ENCODE measurements at places on chromosomes 4 and X. TPM values are rescaled to one million over a fixed set of nuclear protein-coding genes. Genes with fewer than 3 reads are reported as not detected.

DNA sequence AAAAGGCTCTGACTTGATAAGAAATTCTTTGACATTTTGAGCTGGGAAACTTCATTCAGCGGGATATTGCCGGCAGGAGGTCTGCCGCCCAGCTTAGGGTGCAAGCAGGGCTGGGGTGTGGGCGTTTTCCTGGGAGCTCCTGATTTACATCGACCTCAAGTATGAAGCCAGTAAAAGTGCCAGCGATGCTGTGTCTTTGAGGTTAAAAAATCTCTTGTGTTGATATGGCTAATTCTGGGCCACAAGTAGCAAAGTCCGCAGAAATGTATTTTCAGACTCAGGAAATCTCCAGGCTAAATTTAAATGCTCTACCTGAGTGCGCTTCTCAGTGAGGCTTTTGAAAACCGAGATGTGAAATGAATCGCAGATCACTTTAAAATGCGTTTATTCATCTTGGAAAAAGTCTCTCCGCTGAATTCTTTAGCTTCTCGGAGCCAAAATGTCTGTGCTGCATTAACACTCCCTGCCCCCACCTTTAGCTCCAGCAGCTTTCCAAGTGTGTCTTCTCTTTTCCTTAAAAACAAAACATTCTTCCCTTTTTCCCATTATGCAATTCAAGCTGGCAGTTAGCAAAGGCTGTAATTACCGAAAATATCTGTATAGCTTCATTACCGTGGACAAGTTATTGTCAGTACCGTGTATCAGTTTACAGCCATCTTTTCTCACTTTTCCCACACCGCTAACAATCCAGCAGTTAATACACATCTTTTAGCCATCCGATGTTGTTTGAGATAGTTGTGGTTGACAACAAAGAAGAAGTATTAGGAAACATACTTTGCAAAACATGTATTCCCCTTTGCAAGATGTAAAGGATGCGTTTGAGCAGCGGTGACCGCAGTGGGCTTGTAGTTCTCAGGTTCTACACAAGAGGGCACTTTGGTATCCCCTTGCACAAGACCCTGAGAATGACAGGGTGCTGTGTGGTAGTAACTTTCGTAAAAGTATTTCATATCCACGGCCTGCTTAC lies 136.0 kb upstream of the STX18 start:
- DNase-seq = peak; percentile 27

DNA sequence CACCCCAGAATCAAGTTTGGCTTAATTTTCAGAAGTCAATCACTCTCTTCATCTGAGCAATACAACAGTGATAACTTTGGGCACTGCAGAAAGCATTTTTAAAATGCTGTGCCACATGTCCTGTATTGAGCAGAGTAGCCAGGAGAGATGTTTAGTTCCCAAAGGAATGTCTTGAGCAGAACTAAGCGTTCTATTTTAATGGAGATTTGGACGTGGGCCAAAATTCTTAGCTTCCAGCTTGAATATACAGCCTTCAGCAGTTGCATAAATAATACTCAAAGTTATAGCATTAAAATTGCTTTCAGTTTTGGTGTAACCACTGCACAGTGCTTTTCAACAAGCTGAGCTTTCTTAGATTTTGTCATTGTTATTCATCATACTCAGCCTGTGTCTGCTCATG lies 679.2 kb downstream of the NLGN4X start:
- no peak for DNase-seq

DNA sequence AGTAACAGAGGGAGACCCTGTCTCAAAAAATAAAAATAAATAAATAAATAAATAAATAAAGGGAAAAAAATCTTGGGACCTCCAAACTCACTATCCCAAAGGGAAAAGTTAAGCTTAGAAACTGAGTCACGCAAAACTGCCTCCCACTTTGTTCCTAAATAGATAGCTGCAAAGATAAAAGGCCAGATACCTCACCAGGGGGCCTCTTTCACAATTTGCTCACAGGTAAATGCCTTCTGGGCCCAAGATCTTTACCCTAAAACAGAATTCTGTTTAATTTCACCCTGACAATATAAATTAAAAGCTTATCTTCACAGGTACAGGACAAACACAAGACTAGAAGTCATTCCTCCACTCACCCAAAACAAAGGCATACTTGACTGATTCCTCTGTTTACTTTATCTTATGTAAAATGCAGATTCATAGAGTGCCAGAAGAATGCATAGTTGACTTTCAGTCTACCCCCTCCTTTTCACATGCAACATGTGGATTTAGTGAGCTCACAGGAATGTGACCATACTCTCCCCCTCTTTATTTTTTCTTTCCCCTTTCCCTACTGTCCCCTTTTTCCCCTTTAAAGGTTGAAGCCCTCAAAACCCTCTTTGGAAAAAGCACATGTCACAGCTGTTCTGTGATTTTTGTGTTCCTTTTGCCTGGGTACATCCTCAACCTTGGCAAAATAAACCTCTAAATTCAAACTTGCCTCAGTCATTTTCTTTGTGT lies 23.4 kb downstream of the ELF2 start:
- no peak for DNase-seq

DNA sequence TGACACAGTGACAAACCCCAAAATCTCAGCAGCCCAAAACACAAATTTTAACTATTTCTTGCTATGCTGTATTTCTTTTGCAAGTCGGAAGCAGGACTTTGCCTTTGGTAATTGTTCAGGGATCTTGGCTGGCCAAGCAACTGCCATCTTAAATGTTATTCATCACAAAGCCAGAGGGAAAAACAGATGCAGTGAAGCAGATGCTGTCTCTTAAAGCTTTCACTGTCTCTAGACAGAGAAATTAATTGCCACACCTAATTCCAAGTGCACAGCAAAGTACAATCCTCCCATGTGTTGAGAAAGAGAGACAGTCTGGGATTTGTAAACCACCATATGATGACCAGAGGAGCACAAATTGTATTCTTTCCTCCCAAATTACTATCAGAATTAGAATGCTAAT lies 30.0 kb upstream of the GALNT7 start:
- DNase-seq = no peak

DNA sequence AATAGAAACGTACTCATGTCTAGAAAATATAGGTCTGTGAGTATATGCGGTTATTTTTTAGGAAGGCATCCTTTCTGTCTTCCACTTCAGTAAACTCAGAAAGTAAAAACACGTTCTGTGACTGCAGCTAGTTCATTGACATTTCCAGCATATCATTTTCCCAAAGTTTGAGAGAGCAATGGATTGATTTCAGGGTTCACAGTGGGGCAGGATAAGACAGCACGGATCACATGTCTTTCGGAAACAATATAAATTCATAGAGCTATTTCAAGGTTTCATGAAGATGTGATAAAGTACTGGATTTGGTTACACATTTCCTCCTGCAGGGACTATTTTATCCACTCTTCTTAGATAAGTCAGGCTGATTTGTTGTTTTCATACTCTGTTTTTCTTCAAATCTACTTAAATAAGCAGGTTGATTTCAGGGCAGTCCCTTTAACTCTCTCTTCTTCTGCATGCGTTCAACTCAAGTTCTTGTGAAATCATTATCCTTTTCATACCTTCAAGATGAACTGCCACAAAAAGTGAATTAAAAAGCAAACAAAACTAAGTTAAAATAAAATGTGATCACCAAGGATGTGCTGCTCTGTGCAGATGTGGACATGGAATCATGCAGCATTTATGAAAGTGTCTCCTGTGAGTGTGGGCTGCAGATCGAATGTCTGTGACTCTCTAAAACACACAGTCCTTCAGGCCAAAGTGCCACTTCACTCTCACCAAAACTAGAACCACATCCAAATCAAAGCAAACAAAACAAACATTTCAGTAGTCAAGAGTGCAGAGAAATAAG lies 187.7 kb downstream of the UNC5C start:
- no peak for DNase-seq

- peak; percentile 92 for DNase-seq
These were observed at the start of gene MND1 for GRCh38 chr4:153344131-153345011. MND1 (plus strand) TSS chr4:153344688; CDS start chr4:153344738, 50 bp downstream.

- DNase-seq = peak; percentile 93
These were observed 28.7 kb upstream of the RBMX start for GRCh38 chrX:136909119-136909705.

DNA sequence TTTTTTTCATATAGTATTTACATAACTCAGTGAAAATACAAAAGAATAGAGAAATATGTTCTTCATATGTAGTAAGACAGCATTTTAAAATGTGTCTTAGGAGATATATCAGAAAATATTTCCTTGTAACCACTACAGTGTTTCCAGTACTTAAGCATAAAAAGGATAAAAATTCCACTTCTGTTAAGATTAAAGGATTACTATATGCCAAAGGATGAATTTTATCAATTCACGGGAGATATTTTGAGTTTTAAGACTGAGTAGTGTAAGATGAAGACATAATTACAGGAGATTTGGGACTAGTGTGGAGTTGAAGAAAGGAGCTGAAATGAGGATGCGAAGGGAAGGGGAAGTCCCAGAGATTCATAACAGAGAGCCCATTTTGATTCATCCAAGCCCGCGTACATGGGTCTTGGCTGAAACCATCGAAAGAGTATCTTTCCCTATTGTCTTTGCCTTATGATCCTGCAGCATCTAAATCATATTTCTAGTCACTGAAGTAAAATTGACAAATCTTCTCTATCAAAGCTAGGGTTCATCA lies 58.7 kb downstream of the MAD2L1 start:
- no peak for DNase-seq

- no peak for DNase-seq
These were observed 389.2 kb downstream of the IQCM start for GRCh38 chr4:149426461-149426860.

PSAPL1 gene
- not detected for polyA plus RNA-seq

MAGEB2 gene
- 78.1 TPM for polyA plus RNA-seq

BTC gene
- polyA plus RNA-seq = not detected

AFF2 gene
- 0.20 TPM for polyA plus RNA-seq

MAGEB1 gene
- 55.6 TPM for polyA plus RNA-seq

All from K562 (cell line).